ENCODE measurements at places on chromosomes 4 and X.

DNA sequence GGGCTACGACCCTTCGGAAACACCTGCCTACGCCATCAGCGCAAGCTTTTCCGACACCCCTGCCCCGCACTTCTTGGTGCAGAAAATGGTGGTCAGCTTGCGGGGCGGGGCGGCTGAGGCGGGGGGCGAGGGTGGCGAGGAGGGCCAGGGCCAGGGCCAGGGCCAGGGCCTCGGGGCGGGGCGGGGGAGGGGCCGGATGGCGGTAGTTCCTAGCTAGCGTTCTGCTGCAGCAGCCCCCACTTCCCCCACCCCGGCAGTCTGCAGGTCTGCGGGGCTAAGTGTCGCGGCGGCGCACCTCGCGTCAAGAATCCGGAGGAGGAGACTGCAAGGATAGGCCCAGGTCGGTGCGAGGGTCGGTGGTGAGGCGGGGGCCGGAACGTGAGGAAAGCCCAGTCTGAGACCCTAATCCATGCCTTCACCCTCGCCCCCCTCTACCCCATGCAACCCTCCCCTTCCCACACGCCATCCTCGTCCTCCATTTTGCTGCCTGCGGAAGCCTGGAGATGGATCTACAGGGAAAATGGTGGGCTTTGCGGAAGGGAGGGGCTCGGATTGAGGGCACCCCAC, 600 bp downstream of the BEX4 start:
- peak; percentile 45 for DNase-seq

DNA sequence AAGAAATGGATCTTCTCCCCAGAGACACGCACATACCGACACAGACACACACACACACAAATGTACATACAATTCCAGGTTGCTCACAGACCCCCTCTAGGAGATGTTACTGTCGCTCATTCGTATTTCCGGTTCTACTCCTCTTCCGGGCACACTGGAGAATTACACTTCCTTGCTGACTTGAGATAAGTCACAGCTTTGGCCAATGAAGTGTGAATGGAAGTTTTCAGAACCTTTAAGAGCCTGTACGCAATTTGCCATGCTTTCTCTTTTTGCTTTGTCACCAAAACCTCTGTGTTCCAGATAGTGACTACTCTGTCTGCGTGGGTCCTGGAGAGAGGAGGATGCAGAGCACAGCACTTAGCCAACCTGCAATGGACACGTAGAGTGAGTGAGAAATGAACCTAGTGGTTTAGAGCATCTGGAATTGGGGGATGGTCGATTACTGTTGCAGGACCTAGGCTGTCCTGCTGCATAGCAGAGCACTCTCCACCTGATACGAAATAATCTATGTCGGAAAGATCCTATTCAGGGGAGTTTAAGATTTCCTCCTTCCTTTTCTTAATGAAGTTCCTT, 239.5 kb upstream of the TET2 start:
- no peak for DNase-seq

GRCh38 chr4:7661846-7662506, 227.2 kb upstream of the PSAPL1 start:
- DNase-seq = no peak

GRCh38 chr4:188295899-188296298, 156.7 kb downstream of the TRIML1 start:
- DNase-seq = no peak

- peak; percentile 64 for DNase-seq
Observed at GRCh38 chr4:53508446-53508845, 82.8 kb downstream of the LNX1 start.
